ENCODE measurements at places on chromosomes 1 and 21.

DNA sequence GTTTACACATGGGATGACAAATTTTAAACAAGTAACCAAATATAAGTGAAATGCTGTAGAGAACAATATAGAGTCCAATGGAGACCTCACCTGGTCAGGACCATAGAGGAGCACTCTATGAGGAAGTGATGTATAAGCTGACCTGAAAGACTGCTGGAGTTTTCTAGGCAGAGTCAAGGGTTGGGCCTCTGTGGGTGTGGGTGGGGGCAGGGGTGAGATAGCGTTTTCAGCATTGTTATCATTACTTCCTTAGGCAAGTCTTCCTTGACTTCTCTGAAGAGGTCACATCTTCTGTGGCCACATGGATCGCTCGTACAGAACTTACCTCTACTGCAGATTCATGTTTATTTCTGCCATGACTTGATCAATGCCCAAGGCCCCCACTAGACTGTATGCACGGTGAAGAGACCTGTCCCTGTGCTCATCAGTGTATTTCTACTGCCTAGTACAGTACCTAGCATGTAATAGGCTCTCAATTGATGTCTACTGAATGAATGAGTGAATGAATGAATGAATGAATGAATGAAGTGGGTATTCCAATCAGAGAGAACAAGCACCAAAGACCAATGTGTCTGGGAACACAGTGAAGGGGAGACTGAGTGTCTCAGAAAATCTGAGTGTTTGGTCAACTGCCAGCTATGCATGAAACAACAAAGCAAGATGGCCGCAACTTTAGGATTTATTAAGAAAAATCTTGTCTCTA is 116.5 kb downstream of the RNF220 start:
- DNase-seq, result no peak

GRCh38 chr1:172898866-172899265 is 151.9 kb downstream of the TNFSF18 start:
- DNase-seq, result no peak

DNA sequence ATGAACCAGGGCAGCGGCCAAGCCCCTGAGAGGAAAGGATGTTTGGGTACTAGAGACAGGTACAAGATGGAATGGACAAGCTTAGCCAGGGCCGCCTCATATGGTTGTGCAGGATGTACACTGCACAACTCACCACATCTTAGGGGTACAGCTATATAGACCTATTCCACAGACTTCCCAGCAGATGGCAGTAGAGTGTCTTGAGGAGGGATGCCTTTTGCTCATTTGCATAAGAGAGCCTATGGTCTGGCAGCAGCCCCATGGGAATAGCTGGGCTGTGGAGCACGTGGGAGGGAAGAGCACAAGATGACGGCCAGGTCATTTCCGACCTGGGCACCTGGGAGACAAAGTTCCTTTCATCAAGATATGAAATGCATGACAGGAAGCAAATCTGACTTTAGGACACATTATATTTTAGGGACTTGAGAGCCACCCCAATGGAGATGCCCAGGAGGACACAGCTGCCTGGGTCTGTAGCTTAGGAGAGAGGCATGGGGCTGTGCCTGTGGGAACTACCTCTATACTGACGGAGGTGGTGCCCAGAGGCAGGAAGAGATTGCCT is 215.5 kb downstream of the KCNJ6 start:
- no peak for DNase-seq

GRCh38 chr1:30513396-30514136 is 209.8 kb downstream of the MATN1 start:
- no peak for DNase-seq

DNA sequence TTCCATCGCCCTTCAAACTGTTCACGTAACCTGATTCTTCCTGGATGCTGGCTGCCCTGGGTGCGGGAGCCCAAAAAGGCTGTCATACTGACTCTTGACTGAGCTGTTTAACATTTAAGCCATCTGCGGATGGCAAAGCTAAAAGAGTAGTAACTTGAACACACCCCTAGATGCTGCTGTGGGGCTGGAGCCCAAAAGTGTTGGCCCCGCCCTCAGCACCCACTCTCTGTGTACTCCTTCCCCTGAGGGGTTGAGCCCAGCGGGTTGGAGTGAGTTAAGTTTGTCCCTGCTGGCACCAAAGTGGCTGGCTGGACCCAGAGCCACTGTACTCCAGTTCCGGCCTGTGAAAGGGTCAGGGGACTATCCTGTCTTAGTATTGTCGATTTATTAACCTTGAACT is 640.6 kb downstream of the PTPRU start:
- no peak for DNase-seq

GRCh38 chr1:226679262-226679661 is 59.8 kb downstream of the ITPKB start:
- no peak for DNase-seq

GRCh38 chr1:107405236-107405635 is 264.4 kb downstream of the NTNG1 start:
- DNase-seq, result no peak

DNA sequence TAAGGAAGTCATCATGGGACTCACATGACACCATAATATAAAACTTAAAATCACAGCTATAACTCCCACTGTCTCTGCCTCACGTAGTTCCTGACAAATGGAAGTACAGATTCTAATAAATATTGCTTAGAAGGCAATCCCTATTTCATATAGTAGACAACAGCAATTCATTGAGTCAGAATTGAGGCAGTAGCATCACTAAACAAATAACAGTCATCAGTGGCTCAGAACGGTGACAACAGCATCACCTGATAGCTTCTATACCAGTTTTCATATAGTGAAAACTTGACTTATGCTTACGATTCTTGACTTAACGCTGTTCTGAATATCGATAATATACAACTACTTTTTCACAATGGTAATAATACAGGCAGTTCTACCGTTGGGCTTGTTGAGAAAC is 12.0 kb downstream of the TARBP1 start:
- DNase-seq, result no peak

GRCh38 chr1:66412704-66413103 is 121.2 kb upstream of the SGIP1 start:
- DNase-seq, result no peak

DNA sequence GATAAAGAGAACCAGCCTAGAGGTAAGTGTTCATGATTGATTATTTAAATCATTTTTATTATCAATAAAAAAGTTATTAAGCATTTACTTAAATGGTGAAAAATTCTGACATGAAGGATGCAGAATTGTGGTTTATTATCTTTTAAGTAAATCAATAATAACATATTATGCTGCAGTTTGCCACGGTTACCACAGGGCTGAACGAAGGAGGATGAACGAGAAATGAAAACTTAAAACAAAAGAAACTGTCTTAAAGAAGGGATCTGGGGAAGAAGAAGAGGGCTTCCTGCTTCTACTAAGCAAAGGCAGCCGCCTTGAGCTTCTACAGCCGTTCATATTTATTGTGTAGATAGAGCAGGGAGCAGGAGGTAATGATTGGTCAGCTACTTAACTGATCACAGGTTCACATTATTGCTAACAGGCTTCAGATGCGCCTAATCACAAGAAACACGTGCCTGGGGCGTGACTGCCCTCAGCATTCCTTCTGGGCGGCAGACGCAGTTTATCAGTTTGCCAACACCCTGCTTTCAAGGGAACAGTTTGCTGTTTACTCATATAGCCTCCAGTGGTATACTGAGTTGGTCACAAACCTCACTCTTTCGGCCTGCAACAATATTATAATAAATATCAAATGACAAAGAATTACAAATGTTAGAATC is 5.8 kb upstream of the FNBP1L start:
- no peak for DNase-seq

- DNase-seq, result no peak
Measured at GRCh38 chr1:48495166-48495565, 23.2 kb upstream of the SPATA6 start.

- DNase-seq, result no peak
Measured at GRCh38 chr1:232627645-232628334, 2.1 kb downstream of the SIPA1L2 start.

GRCh38 chr1:111879081-111879480 is 110.4 kb downstream of the KCND3 start:
- DNase-seq, result no peak

DNA sequence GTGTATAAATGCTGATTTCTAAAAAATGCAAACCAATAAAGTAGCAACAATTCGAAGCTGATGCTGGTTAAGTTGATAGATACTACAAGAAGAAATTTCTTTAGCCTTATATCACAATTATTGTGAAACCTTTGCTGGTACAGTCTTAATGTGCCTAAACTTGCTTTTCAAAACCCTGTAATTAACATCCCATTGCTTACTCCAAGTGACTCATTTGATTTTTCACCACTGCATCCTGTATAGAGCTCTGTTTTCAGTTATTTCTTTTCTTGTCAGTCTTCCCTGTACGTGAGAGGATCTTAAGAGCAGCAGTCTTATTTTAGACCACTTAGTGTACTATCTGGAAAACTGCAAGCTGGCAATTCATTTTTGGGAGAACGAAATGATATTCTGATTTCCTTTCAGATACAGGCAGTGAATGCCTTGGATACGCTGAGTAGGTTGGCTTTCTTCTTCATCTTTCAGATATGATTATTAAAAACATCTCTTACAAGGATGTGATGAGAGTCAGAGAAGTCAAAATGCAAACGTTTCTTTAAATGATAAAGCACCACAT is 210.3 kb downstream of the KCTD3 start:
- DNase-seq, result no peak

Data from right cardiac atrium (tissue), 5 donors.